ENCODE measurements at places on chromosomes 3 and 15.
A peak's percentile ranks its signal among the peaks of the same experiment; 100 is the strongest.

GRCh38 chr15:90599116-90599515 lies 69.4 kb downstream of the CRTC3 start:
- no peak for DNase-seq

DNA sequence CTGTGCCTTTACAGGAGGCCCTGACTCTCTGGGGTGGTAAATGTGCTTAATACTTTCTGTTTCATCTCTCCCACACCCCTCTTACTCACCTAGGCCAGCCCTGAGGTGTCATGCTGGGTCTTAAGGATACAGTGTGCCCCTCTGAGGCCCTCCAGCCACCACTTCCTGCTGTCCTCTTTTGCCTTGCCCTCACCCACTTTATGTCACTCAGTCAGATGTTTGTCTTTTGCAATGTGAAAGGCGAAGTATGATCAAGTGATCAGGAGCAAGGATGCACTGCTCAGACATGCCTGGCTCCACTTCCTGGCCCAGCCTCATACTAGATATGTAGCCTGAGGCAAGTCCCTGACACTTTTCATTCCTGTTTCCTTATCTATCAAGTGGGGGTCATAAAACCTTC lies 339.0 kb upstream of the NR2E3 start:
- no peak for DNase-seq

- peak; percentile 25 for DNase-seq
Measured at GRCh38 chr15:68819495-68820294, 1.0 kb downstream of the ANP32A start.

GRCh38 chr3:16548721-16549120 lies 35.2 kb upstream of the RFTN1 start:
- no peak for DNase-seq

GRCh38 chr3:69425249-69425648 lies 39.4 kb upstream of the FRMD4B start:
- no peak for DNase-seq

All from NCI-H446 (cell line).